ENCODE measurements at places on chromosomes 7 and 10. TPM values are rescaled to one million over a fixed set of nuclear protein-coding genes. Genes with fewer than 3 reads are reported as not detected.

CREB5 gene
- 24.4 TPM for polyA plus RNA-seq

RARRES2 gene
- 60.4 TPM for polyA plus RNA-seq

ABCC2 gene
- polyA plus RNA-seq, result 0.75 TPM

HSPA12A gene
- 8.0 TPM for polyA plus RNA-seq

CCDC3 gene
- polyA plus RNA-seq, result 22.1 TPM

MLXIPL gene
- polyA plus RNA-seq, result 1.7 TPM

KDM7A gene
- polyA plus RNA-seq, result 8.2 TPM

FXYD4 gene
- 1.1 TPM for polyA plus RNA-seq

VWDE gene
- 1.5 TPM for polyA plus RNA-seq

TMEM196 gene
- polyA plus RNA-seq, result not detected

TRIM73 gene
- 5.2 TPM for polyA plus RNA-seq

MGAM2 gene
- 0.04 TPM for polyA plus RNA-seq

DNA sequence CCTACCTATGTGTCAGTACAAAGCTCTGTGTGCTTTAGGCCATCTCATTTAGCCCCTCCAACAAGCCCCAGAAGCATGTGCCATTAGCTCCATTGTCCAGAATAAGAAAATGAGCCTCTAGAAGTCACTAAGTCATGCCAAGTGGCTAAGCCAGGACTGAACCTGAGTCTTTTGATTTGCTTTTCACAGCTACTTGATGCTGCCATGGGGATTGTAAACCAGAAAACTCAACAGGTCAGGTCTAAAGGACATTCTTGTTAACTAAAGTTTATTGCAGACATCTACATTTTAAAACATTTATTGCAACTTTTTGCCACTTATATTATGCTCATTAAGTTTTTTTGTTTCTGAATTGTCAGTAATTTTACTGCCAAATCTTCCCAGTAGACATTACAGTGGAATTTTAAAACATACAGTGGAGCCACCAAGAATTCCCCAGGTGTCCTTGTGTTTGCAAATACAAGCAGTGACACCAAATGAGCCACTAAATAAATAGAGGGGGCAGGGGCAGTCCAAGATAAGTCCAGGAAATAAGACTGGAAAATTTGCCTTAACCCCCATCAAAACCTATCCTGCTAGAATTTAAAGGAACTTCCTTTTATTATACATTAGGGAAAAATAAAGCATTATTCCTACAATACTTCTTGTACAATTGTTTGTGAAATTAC lies 115.9 kb downstream of the RAPGEF5 start:
- DNase-seq, result no peak

DNA sequence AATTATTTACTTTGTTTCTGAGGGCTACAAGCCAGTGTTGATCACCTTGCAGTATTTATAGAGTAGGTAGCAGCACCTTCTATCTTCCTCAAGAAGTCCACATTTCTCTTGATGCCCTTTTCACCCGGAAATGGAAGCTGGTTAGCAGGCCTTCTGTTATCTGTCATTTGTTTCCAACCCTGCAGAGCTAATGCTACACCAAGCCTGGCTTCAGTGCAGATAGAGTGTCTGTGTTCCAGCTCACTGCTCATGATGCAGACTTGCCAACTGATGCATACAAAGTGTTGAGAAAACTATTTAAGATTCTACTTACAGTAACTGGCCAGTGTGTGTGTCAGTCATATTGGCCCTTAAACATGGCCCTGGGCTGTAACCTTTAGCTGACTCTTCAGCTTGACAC lies 301.0 kb downstream of the LHFPL3 start:
- no peak for DNase-seq

DNA sequence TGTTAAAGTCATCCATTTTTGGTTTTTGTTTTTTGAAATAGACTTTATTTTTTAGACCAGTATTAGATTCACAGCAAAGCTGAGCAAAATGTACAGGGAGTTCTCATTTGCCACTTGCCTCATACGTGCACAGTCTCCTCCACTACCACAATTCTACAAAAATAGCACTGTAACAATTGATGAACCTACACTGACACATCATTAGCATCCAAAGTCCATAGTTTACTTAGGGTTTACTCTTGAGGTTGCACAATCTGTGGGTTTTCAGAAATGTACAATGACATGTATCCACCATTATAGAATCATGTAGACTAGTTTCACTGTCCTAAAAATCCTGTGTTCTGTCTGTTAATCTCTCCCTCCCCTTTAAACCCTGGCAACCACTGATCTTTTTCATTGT lies 125.8 kb upstream of the PDSS1 start:
- DNase-seq, result no peak

DNA sequence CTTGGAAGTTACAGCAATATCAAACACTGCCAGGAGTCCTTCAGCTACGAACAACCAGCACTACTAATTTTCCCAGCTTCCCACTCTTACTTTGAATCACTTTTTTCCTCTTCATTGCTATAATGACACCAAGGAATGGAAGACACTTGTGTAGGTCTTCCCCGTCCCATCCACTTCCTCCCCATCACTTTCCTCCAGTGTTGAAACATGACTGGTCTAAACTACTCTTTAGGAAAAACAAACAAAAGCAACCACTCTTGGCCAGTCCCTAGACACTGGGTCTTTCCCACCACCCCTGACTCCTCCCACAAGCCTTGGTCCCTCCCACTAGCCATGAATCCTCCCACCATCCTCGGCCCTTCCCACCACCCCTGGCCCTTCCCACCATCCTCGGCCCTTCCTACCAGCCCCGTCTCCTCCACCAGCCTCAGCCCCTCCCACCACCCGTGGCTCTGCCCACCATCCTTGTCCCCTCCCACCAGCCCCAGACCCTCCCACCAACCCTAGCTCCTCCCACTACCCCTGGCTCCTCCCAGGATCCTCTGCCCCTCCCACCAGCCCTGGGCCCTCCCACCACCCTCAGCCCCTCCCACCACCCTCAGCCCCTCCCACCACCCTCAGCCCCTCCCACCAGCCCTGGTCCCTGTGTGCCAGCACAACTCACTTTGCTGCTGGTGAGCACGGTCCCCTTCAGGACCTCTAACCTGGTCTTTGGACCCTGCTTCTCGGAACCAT lies 68.5 kb downstream of the CXCL12 start:
- no peak for DNase-seq

GRCh38 chr7:96800824-96801223 lies 91.2 kb upstream of the SEM1 start:
- DNase-seq, result no peak

DNA sequence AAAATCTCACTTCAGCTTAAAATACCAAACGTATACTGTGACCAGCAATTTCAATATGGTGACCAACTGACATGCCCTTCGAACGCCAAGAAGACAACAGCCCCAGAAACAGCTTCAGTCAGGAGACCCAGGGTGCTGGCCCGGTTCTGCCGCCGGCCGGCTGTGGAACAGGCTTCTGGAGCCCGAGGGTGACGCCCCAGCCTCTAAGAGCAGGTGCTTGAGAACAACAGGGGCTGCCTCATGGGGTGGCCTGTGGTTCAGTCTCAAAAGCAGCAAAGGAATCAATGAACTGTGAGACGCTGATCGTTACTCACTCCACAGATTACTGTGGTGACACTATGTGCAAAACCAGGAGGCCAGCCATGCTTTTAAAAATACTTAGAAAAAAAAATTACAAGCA lies 17.3 kb downstream of the GPER1 start:
- no peak for DNase-seq

DNA sequence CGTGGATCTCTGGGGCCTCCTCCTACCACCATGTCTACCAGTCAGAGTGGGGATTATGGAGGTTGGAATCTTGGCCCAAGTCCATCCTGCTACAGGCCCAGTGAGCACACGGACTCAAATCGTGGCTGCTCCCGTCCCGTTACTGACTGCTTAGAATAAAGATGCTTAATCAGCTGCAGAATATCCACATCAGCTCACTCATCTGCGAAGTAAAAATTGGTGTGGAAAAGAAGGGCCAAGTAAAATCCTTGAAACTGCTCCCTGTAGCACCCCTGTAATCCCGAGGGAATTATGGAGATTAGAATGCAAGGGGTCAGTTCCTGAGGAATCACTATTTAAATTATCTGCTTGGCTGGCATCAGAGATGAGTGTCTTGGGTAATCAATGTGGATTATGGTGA lies 13.0 kb upstream of the HTR5A start:
- DNase-seq, result no peak

- DNase-seq, result no peak
Observed at GRCh38 chr10:44425466-44425865, 40.6 kb upstream of the CXCL12 start.

DNA sequence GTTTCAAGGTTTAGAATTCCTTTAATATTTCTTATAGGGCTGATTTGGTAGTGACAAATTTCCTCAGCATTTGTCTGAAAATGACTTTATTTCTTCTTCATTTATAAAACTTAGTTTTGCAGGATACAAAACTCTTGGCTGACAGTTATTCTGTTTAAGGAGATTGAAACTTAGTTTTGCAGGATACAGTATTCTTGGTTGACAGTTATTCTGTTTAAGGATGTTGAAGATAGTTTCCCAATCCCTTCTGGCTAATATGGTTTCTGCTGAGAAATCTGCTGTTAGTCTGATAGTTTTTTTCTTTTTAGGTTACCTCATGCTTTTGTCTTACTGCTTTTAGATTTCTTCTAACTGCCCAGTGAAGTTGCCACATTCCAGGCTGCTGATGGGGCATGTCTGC lies 186.8 kb downstream of the ITGB1 start:
- no peak for DNase-seq

DNA sequence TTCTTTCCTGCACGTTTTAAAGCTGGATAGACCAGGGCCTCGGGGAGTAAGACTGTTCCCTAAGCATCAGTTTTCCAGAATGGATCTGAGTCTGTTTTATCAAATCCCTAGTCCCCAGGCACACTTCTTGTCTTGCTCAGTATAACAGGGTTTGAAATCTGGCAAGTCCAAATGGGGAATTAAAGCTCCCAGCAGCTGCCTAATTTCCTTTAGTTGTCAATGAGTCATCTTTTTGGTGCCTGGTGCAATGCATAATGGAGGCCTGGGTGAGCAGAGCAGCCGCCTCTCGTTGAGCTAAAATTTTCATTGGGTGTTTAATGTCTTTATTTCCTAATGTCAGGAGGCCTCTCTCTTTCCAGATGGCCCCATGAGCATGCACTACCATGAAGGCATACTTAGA lies 87.9 kb downstream of the STRA8 start:
- DNase-seq, result no peak

GRCh38 chr7:96591900-96592676 lies 117.6 kb downstream of the SEM1 start:
- DNase-seq, result no peak

- no peak for DNase-seq
Observed at GRCh38 chr7:73970801-73971229, 57.2 kb upstream of the ELN start.

GRCh38 chr10:37146443-37146842 lies 21.0 kb downstream of the ANKRD30A start:
- DNase-seq, result no peak

DNA sequence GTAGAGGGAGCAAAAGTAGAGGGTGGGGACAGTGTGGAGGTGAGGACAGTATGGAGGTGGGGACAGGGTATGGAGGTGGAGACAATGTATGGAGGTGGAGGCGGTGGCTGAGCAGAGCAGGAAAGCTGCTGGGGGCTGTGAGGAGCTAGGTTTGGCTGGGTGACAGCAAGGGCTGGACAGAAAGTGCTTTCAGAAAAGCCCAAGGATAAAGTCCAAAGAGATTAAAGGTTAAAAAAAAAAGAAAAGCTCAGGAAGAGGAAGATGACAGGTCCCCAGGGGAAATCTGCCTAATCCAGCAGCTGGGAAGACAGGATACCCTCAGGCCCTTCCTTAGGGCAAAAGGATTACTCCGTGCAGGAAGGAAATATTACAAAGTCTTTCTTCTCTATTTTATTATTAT lies 32.1 kb upstream of the PFKFB3 start:
- no peak for DNase-seq

DNA sequence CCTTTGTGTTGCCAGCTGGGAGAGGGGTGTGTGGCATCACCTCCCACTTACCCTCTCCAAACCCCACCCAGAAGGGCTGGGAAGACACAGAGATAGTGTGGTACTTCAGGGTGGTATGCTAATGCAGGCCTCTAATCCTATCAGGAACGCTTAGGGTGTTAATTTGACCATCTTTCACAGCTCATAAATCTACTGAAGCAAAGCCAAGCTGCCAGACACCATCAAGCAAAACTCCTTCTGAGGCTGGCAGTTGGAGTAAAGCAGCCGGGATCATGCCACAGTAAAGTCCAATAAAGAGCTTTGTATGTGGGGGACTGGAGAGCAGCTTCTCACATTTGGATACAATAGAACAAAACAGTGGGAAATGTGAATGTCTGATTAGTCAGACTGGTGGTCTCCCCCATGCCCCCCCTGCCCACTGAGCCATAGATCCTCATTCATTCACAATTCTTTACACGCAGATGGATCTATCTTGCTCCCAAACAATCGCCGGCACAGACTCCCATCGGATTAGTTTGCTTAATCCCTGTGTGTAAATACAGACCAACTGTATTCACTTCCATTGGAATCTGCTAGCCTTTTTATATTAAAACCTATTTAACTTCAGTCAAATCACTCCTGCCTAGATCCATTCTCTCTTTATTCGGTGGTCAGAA lies 29.6 kb downstream of the FGFBP3 start:
- no peak for DNase-seq

DNA sequence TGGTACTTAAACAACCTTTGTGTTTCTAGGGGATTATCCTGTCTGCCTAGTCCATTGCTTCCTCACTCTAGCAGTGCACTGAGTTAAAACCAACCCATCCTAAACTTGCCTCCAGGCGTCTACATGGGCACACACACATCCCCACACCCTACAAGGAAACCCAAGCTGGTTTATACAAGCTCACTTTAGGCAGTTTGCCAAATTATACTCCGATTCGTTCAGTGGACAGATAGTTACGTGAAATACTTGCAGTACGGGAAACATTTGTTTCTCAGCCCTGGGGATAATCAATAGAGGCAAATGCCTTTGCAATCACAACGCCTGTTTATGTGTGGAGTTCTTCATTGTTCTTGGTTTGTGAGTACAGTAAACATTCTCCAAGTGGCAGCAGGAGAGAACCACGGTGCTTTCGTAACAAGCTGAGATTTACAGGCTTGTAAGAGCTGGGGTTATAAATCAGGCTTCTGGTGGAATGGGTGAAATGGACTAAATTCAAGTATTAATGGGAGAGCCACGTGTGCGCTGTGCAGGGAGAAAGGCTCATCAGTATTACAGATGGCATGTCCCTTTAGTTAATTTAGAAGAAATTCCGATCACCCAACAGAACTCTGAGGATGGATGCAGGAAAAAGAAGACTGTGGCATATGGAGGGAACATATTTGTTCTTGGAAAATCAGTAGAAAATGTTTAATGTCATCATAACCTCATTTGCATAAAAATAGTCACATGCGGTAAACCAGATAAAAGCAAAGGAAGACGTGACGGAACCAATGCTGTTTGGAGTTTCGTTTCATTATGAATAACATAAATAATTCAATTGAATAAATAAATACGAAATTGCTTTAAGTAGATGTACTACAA lies 217.1 kb downstream of the GALNT17 start:
- no peak for DNase-seq

GRCh38 chr7:96589038-96589437 lies 120.6 kb downstream of the SEM1 start:
- DNase-seq, result no peak

GRCh38 chr7:50207251-50207564 lies 97.3 kb upstream of the IKZF1 start:
- DNase-seq, result no peak

Data from hindlimb muscle (tissue), 1 donor.